ENCODE measurements at places on chromosomes 6 and 20.

- no peak for DNase-seq
Observed at GRCh38 chr6:23608931-23609435, 517.0 kb upstream of the NRSN1 start.

DNA sequence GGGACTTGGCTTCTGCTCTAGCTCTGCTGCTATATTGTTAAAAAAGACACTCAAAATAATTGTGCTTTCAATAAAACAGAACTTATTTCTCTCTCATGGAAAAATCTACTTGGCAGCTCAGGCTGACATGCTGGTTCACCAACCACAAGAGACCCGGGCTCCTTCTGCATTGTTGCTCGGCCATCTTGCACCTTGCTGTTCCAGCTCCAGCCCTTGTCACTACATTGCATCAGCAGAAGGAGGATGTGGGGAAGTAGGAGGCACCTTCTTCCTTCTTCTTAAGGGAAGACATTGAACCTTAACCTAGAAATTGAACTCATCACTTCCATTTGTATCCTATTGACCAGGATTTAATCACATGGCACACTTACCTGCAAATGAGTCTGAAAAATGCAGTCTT lies 6.6 kb upstream of the C20orf202 start:
- no peak for DNase-seq

DNA sequence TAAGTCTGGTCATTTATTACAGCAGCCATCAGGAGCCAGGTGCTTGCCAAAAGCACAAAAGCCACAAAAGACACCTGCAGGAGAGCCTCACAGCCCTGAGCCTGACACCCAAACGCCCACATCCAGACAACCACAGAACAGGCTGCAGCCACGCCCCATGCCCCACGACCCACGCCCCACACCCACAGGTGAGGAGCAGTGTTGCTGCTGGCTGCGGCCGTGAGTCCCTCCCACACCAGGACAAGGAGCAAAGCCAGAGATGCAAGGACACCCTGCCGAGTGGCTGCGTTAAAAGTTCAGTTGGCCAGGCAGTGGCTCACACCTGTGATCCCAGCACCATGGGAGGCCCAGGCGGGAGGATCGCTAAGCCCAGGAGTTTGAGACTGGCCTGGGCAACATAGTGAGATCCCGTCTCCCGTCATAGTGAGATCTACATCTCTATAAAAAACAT lies 43.0 kb downstream of the SLC2A4RG start:
- DNase-seq = no peak

GRCh38 chr6:15368186-15368585 lies 122.3 kb downstream of the JARID2 start:
- no peak for DNase-seq

GRCh38 chr6:145368075-145368474 lies 367.2 kb downstream of the EPM2A start:
- DNase-seq = no peak

DNA sequence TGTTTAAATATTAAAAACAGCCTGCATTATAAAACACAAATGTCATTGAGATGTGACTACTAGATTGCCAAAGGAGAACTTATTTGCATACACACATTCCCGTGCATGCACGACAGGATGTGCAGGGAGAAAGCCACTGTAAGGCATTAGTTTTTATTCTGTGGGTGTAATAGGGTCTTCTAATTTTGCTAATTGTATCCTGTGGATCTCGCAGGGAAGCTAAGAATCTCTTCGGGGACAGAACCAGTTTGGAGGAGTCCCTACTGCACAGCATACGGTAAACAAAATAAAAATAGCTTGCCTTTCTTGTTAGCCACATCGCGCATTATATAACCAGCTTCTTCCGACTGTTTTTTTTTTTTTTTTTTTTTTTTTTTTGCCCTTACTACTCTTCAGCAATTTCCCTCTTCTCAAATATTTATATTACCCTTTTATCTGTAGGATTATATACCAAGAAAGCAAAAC lies 2.0 kb downstream of the ATXN1 start:
- DNase-seq = no peak

DNA sequence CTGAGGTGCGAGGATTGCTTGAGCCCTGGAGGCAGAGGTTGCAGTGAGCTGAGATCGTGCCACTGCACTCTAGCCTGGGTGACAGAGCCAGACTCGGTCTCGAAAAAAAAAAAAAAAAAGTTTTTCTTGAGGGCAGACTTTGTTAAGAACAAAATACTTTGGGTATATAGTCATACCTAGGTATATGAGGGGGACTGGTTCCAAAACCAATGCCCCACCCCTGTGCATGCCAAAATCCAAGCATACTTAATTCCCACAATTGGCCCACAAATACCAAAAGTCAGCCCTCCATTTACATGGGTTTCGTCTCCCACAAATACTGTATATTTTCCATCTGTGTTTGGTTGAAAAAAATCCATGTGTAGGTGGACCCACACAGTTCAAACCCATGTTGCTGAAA lies 119.9 kb downstream of the INSM1 start:
- peak; percentile 27 for DNase-seq

DNA sequence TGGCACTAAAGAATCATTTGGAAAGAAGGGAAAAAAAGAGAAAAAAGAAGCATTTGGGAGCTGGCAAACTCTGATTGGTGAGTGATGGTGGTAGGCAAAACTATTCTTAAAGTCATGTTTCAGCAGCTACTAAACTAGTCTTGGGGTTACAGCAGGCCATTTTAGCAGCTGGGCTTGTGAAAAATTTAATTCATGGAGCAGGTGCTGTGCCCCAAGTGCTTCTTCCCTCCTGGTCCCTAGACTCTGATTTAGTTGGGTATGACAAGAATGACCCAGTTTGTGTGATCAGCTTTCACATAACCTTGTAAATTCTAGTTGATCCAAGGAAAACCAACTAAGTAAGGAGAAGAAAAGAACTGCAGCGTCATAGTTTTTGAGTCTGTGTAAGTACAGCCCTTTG lies 1.1 kb upstream of the ASIP start:
- no peak for DNase-seq

DNA sequence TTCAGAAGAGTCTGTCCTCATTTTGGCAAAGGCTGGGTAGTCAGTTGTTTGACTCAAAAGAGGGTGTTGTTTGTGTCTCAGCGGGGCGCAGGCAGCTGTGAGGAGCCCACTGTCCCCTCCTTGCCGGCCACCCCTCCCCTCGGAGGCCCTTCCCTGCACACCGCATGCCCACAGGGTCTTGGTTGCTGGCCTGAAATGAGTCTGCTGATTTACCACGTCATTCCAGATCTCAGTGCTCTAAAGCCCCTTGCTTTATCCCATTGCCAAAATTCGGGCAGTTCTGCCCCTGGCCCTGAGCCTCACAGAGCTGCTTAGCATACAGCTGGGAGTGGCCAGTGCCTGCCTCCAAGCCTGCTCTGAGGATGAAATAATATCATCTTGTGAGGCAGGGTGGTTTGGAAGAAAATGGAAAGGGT lies 220.7 kb downstream of the UST start:
- DNase-seq = no peak

DNA sequence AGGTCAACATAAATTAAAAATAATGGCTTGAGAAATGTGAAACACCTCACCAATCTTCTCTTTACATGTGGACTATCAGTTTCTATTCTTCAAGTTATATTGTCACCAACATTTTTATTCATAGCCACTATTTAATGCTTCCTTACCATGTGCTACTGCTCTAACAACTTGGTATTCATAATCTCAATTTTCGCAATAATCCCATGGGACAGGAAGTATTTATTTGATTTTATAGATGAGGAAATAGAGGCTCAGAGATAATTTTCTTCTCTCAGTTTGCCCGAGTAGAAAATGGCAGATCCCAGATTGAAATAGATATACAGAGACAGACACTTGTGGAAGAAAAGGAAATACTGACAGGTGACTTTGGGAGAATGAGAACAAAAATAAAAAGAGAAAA lies 66.6 kb downstream of the FAM83B start:
- DNase-seq = no peak

- peak; percentile 29 for DNase-seq
Observed at GRCh38 chr6:56004426-56004825, 129.0 kb upstream of the BMP5 start.

GRCh38 chr6:105179244-105180065 lies at the start of gene POPDC3:
Gene POPDC3, minus strand, starts transcription at chr6:105180014. Its CDS starts 18,105 bp downstream, at chr6:105161909.
- no peak for DNase-seq

DNA sequence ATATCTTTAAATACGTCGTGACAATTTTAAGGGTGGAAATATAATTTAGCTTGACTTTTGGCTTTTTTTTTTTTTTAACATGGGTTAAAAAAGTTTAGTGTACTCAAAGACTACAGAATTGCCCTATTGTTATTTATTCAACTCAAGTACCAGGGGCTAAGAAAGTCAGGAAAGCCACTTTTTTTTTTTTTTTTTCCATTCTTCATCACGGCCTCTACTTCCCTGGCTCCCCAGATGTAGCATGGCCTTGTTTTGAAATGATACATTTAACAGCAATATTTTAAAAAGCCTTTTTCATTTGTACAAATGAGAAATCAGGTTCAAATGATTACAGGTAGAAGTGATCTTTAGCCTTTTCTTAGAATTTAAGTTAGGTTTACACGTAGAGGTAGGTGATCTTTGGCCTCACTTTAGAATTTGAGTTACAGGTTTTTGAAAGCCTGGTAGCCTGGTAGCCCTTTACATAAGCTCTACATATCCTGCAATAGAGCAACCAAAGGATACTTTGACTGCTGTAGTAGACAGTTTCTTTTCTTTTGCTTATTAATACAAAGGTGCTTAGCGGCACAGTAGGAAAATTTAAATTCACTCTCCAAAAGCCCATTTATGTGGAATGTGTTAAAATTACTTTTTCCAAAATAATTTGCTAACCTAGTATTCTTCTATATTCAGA lies 160.5 kb upstream of the MMS22L start:
- no peak for DNase-seq

DNA sequence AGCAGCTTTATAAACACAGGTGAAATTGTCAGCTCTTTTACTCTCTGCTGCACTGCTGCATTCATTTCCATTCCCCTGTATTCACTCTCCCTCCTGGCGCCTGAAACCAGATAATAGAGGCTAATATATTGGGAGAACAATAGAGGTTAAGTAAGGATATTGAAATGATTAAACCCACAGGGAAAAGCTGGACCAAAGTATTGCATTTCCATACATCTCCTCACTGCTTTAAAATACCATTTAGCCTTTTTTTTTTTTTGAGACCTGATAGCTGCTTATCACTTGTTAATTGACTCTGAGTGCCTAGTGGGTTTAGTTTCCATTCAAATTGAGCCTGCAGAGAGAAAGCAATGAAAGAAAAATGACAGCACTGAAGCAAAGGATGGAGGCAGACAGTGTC lies 540.5 kb upstream of the IMPG1 start:
- DNase-seq = no peak

DNA sequence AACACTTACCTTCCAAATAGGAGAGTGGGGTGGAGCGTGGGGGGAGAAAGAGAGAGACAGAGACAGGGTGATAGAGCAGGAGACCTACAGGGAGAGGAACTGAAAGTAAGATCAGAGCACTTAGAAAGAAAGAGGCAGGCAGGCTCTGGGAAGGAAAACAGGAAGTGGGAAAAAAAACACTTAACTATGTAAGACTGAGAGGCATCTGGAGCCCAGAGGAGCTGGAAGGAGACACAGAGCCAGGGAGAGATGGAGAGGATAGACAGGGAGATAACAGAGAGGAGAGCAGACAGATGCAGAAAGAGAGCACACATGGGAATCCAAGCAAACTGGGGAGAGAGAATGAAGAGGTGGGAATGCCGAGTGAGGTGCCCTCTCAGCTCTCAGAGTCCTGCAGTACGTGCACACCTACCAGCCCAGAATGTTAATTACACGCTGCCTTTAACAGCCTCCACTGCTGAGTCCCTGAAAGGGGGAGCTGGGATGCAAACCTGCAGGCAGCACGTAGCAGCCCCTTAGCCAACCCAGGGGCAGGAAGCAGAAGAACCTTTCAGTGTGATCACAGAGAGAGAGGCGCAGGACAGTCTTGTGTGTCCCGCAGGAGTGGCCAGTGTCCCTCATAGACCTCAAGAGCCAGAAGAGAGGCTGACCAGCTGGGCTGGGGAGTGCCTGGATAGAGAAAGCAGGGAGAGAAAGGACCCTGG lies 132.7 kb upstream of the LRFN2 start:
- DNase-seq = no peak

DNA sequence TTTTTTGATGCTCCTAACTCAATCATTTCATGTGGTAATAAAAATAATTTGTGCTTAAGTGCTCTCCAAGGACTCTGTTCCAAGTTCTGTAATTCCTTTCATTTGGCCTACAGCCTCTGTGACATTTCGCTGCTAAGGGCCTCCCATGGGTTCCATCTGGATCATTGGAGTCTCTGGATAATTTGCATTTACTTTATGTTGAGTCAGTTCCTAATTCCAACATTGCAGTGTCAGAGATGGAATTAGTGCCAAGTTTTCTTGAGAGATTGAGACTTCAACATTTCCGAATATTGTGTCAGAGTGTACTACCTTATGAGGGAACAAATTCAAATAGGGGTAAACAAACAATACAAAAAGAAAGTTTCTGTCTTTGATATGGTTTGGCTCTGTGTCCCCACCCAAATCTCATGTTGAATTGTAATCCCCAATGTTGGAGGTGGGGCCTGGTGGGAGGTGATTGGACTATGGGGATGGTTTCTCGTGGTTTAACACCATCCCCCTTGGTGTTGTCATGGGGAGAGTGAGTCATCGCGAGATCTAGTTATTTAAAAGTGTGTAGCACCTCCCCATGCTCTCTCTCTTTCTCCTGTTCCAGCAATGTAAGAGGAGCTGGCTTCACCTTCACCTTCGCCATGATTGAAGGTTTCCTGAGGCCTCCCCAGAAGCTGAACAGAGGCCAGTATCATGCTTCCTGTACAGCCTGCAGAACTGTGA lies 244.1 kb upstream of the TBX18 start:
- DNase-seq = no peak

DNA sequence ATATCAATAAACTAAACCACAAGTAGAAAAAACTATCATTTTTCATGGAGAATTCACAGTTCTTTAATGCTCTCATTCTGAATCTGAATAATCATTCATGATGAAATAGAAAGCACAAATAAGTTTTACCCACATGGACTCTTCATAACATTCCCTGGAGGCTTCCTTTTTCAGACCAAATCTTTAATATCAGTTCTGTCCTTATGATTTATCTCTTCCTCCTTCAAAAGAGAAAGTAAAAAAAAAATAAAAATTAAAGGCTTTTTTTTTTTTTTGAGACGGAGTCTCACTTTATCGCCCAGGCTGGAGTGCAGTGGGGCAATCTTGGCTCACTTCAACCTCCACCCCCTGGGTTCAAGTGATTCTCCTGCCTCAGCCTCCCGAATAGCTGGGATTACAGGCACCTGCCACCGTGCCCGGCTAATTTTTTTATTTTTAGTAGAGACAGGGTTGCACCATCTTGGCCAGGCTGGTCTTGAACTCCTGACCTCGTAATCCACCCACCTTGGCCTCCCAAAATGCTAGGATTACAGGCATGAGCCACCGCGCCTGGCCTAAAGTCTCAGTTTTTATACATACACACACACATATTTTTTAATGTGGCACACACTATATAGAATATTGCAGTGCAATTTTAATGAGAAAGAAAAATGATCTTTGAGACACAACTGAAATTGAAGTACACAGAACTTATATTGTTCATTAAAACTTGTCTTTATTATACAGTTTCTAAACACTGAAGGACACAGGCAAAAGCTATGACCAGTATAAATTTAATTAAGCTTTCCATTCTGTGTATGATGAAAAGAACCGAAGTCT lies 31.9 kb upstream of the ZNF217 start:
- DNase-seq = no peak

- DNase-seq = peak; percentile 72
Observed at GRCh38 chr20:57414867-57415592, 23.8 kb downstream of the RBM38 start.

GRCh38 chr20:54085910-54086309 lies 15.5 kb upstream of the BCAS1 start:
- no peak for DNase-seq

- no peak for DNase-seq
Observed at GRCh38 chr20:59645761-59646171, 41.4 kb downstream of the PHACTR3 start.

GRCh38 chr6:132147530-132148011 lies 196.4 kb upstream of the CCN2 start:
- no peak for DNase-seq
